ENCODE measurements at places on chromosomes 7 and 10.

GRCh38 chr7:94423863-94424735 is 29.4 kb downstream of the COL1A2 start:
- H3K4me1 ChIP-seq, result no peaks in the 10 kb centered on the region
- peaks cover 39% of the 10 kb centered on the region for H3K27me3 ChIP-seq
- no peak overlapping the region for H3K4me3 ChIP-seq
- no peaks in the 10 kb centered on the region for H3K36me3 ChIP-seq
- no peak overlapping the region for H3K27ac ChIP-seq

DNA sequence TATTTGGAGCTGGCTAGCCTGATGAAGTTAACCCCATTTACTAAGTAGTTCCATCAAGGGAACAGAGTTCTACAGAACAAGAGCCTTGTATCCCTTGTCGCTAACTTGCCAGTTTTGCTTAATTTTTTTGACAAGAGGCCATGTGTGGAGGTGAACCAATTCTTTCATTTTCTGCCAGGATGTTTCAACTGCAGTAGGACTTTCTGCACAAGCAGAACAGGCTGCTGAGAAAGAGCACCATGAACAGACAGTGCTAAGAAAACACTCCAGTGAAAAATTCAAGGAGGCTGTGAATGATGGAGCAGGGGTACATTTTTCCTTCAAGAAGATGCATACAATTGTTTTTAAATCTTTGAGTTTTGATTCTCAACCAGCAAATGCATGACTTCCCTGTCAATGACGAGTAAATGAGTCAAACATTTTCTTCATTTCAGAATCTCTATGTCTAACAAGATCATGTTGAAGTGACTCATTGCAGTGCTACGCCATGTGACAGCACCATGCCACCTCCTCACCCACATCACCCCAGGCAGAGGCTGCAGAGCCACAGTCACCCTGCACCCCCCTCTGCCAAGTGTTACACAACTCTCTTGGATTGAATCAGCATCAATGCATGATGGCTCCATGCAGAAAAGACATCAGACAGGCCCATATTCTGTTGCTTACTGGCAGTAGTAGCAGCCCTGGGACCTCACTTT is 193.1 kb downstream of the COBL start:
- H3K4me1 ChIP-seq, result no peaks in the 10 kb centered on the region
- H3K27ac ChIP-seq, result no peak overlapping the region
- H3K4me3 ChIP-seq, result no peak overlapping the region
- no peaks in the 10 kb centered on the region for H3K36me3 ChIP-seq

GRCh38 chr10:31142026-31142425 is 110.4 kb upstream of the ZNF438 start:
- H3K36me3 ChIP-seq, result no peaks in the 10 kb centered on the region
- H3K27ac ChIP-seq, result no peak overlapping the region
- no peak for DNase-seq
- peaks cover 24% of the 10 kb centered on the region for H3K27me3 ChIP-seq
- peaks cover 5% of the 10 kb centered on the region for H3K4me1 ChIP-seq

- H3K27me3 ChIP-seq, result no peaks in the 10 kb centered on the region
- no peaks in the 10 kb centered on the region for H3K4me1 ChIP-seq
- H3K4me3 ChIP-seq, result no peak overlapping the region
- no peak overlapping the region for H3K27ac ChIP-seq
Observed at GRCh38 chr7:220151-220841, 27.9 kb downstream of the FAM20C start.

DNA sequence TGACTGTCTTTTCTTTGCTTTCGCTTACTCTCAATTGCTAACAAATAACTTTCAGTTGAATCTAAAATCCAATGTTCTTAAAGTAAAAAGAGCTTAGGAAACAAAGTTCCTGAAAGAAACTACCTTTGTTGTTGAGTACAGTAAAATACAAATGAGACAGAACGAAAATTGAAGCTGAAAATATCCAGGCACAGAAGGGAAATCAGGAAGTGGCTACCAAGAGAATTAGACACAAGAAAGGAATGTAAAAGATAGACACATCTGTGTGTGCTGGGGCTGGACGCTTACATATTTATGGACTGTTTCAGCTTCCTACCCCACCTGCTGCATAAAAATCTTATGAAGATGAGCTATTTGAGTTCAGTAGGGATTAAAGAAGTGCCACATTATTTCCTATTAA is 161.7 kb upstream of the PLXDC2 start:
- H3K4me1 ChIP-seq, result no peaks in the 10 kb centered on the region
- DNase-seq, result no peak
- no peaks in the 10 kb centered on the region for H3K36me3 ChIP-seq
- H3K27me3 ChIP-seq, result no peaks in the 10 kb centered on the region

DNA sequence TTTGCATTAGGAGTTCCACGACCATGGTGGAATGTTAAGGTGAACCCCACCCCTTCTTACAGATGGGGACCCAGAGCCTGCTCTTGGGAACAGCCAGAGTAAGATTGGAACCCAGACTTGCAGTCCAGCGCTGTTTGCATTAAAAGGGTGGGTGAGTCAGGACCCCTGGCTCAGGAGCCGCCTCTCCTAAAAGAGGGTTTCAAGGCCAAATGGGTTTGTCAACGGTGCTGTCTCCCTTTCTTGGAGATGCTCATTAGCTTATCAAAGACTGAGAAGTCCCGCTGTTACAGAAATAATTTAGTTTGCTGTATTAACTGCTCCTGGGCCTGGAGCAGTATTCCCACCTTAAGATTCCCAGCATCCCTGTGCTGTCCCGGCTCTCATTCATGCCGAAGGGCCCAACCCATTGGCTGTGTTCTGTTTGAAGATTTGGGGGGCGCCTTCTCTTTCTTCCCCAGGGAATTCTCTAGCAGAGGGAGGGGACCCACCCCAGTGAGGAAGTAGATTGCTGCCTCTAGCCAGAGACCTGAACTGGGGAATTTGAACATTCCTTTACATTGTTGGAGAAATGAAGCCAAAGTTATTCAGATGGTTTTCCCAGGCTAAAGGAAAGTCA is 1.8 kb downstream of the MARVELD1 start:
- H3K27me3 ChIP-seq, result peaks cover 19% of the 10 kb centered on the region
- H3K36me3 ChIP-seq, result peaks cover 2% of the 10 kb centered on the region
- peaks cover 15% of the 10 kb centered on the region for H3K4me1 ChIP-seq
- no peak overlapping the region for H3K27ac ChIP-seq
- H3K4me3 ChIP-seq, result peak overlapping the region; percentile 87
- no peak for DNase-seq

DNA sequence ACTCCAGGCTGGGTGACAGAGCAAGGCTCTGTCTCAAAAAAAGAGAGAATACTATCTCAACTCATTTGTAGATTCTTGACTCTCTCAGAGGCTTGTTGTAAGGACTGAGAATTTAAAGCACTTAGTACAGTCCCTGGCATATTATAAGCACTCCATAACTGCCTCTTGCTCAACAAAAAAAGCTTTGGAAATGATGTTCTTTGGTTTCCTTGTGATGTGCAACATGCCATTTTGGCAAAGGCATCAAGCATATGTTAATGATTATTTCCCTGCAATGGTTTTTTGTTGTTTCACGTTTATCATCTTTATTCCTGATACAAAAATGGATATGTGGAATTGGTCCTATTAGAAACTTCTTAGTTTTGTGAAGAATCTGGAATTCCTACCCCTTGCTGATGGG is 15.7 kb downstream of the NOLC1 start:
- DNase-seq, result no peak
- no peak overlapping the region for H3K27ac ChIP-seq
- peaks cover 7% of the 10 kb centered on the region for H3K4me1 ChIP-seq
- no peak overlapping the region for H3K4me3 ChIP-seq
- H3K36me3 ChIP-seq, result peaks cover 12% of the 10 kb centered on the region
- H3K27me3 ChIP-seq, result no peaks in the 10 kb centered on the region

- peaks cover 17% of the 10 kb centered on the region for H3K4me1 ChIP-seq
- H3K27ac ChIP-seq, result no peak overlapping the region
- no peak for DNase-seq
- no peak overlapping the region for H3K4me3 ChIP-seq
- H3K36me3 ChIP-seq, result peaks cover 2% of the 10 kb centered on the region
Observed at GRCh38 chr10:119357412-119358151, 150.2 kb downstream of the GRK5 start.

DNA sequence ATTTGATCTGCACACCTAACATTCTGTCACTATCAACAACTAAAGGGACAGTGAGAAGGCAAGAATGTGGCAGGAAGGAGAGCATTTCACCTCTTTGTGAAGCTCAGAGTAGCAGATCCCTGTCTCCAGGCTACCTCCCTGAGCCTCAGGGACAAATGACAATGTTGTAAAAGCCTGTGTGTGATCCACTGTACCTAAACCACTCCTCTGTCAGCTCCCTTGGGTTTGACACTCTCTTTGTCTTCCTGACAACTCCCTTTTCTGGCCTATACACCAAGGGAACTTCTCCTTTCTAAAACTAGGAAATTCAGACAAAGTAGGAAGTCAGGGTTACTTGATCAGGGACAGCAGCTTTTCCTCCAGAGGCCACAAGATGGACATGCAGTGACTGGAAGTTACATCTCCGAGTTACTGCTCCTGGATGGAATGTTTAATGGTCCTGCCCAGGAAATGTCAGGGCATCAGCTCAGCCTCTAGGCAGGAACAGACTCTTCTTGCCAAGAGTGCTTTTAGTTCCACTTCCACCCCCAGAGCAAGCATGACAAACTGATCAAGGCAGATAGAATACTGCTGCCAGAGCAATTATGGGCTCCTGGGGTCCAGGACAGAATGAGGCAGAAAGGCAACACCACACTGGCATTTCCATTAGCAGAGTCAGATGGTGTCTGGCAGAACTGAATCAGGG is 1014.5 kb upstream of the LRRTM3 start:
- no peaks in the 10 kb centered on the region for H3K27me3 ChIP-seq
- no peak overlapping the region for H3K27ac ChIP-seq
- H3K36me3 ChIP-seq, result no peaks in the 10 kb centered on the region
- no peak for DNase-seq
- H3K4me3 ChIP-seq, result no peak overlapping the region

GRCh38 chr10:124232686-124233545 is 139.5 kb upstream of the CHST15 start:
- no peak overlapping the region for H3K4me3 ChIP-seq
- DNase-seq, result no peak
- peaks cover 47% of the 10 kb centered on the region for H3K36me3 ChIP-seq
- H3K4me1 ChIP-seq, result peaks cover 6% of the 10 kb centered on the region
- H3K27ac ChIP-seq, result no peak overlapping the region

- peaks cover 18% of the 10 kb centered on the region for H3K4me1 ChIP-seq
- no peak overlapping the region for H3K4me3 ChIP-seq
- no peak for DNase-seq
- peaks cover 2% of the 10 kb centered on the region for H3K36me3 ChIP-seq
Observed at GRCh38 chr10:6135039-6135438, 46.2 kb downstream of the RBM17 start.

DNA sequence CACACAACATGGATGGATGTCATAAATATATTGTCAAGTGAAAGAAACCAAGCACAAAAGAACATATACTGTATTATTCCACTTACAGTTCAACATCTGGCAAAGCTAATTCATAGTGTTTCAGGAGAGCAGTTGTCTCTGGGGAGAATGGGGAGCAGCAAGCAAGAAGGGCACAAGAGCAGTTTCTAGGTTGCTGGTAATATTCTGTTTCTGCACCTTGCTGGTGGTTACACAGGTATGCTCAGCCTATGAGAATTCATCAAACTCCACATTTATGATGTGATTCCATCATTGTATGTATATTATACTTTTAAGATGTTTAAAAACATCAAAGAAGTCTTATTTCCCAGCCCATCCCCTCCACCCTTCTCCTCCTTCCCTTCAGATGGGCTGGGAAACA is 18.1 kb upstream of the PALS2 start:
- no peak for DNase-seq
- peaks cover 8% of the 10 kb centered on the region for H3K27me3 ChIP-seq
- H3K4me3 ChIP-seq, result no peak overlapping the region
- H3K36me3 ChIP-seq, result peaks cover 1% of the 10 kb centered on the region
- no peaks in the 10 kb centered on the region for H3K4me1 ChIP-seq
- H3K27ac ChIP-seq, result no peak overlapping the region

DNA sequence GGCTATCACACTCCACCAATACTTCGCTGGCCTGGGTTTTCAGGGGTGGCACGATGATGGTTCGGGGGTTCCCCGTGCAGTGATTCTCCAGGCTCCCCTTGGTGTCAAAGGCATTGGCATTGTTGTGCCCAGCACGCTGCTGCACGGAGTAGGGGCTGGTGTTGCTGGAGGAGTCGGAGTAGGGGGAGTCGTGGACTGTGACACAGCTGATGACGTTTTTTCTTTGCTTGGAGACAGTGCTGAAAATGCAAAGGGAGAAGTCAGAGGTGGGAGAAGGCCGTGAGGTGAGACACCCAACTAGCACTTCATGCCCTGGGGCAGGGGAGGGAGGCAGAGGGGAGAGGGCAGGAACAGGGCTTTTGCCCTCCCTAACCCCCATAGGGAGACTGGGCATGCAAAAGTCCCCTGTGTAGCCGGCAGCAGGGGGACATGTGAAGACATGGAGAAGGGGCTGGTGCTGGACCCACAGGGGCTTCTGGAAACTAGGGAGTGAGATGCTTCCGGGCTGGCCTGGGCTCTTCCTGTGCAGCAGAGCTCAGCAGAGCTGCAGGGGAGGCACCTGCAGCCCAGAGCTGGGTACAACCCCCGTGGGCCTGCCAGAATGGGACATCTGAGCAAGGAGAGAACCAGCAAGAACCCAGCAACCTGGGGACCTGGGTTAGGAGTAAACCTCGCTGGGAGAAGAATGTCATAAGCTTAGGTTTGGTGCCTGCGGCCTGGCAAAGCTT is 60.5 kb downstream of the CLEC2L start:
- no peaks in the 10 kb centered on the region for H3K27me3 ChIP-seq
- peaks cover 9% of the 10 kb centered on the region for H3K36me3 ChIP-seq
- DNase-seq, result no peak
- peaks cover 8% of the 10 kb centered on the region for H3K4me1 ChIP-seq
- no peak overlapping the region for H3K4me3 ChIP-seq

GRCh38 chr7:103924184-103924583 is 65.3 kb downstream of the RELN start:
- no peak overlapping the region for H3K27ac ChIP-seq
- H3K4me3 ChIP-seq, result no peak overlapping the region
- DNase-seq, result no peak
- H3K27me3 ChIP-seq, result peaks cover 15% of the 10 kb centered on the region
- no peaks in the 10 kb centered on the region for H3K4me1 ChIP-seq

- H3K27me3 ChIP-seq, result no peaks in the 10 kb centered on the region
- DNase-seq, result no peak
- no peaks in the 10 kb centered on the region for H3K36me3 ChIP-seq
- no peak overlapping the region for H3K4me3 ChIP-seq
- no peaks in the 10 kb centered on the region for H3K4me1 ChIP-seq
Observed at GRCh38 chr10:126479280-126479895, 91.1 kb upstream of the ADAM12 start.

DNA sequence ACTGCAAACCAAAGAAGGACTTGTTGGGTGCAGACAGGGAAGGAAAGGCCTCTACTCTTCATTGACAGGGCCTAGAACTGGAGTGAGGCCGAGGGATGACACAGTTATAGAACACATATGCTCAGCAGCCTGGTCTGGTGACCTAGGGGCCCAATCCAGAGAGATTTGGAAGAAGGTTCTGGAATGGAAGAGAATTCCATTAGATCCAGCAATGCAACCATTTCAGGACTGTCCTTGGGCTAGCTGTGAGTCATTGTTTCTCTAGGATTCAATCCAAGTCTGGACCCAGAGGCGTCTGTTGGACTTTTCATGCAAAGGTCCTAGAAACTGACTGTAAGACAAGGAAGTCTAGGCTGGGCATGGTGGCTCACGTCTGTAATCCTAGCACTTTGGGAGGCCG is 59.2 kb downstream of the WIPF3 start:
- H3K27me3 ChIP-seq, result peaks cover 28% of the 10 kb centered on the region
- H3K27ac ChIP-seq, result no peak overlapping the region
- H3K4me3 ChIP-seq, result no peak overlapping the region
- no peak for DNase-seq
- H3K36me3 ChIP-seq, result no peaks in the 10 kb centered on the region

Measured in central memory CD8-positive, alpha-beta T cell (primary cell).